ENCODE measurements at places on chromosomes 3 and 15.

DNA sequence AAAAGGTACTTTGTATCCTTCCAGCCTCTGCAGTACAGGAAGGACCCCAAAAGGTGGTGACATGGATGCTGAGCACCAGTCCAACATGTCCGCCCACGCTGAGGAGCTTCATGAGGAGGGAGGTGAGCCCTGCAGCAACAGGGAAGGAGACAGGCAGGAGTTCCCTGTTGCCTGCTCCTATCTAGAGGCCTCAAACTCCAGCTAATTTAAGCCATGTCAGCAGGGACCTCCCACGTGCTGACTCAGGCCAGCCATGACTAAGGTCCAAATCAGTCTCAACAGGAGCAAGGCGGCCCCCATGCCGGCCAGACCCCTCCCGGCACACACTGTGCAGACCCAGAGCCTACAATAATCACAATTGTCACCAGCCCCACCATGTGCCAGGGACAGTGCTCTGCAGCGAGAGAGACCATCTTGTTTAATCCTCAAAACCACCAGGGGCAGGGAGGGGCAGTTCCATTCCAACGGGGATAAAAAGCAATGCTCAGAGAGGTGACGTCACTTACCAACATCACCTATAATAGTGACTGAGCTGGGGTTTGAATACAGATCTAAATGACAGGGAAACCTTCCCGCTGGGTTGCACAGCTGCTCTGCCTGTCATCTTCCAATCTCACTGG is 54.5 kb upstream of the GATA2 start:
- DNase-seq, result no peak

DNA sequence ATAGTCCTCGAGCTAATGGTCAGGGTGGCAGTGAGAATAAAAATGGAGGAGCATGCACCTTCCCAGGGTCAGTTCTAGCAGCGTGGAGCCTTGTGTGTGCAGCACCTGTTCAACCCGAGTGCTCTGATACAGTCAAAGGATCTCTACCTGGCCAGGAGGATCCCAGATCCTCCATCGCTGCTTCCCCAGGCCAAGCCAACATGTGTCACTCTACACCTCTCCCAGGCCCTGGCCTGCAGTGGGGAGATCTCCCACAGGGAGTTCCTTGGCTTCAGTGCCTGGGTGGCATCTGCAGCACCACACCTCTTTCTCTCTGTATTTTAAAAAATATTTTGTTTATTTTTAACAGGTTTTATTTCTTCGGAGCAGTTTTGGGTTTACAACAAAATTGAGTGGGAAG is 414.8 kb upstream of the C2CD4B start:
- DNase-seq, result no peak

GRCh38 chr3:158769549-158769948 is 32.3 kb upstream of the MFSD1 start:
- no peak for DNase-seq

DNA sequence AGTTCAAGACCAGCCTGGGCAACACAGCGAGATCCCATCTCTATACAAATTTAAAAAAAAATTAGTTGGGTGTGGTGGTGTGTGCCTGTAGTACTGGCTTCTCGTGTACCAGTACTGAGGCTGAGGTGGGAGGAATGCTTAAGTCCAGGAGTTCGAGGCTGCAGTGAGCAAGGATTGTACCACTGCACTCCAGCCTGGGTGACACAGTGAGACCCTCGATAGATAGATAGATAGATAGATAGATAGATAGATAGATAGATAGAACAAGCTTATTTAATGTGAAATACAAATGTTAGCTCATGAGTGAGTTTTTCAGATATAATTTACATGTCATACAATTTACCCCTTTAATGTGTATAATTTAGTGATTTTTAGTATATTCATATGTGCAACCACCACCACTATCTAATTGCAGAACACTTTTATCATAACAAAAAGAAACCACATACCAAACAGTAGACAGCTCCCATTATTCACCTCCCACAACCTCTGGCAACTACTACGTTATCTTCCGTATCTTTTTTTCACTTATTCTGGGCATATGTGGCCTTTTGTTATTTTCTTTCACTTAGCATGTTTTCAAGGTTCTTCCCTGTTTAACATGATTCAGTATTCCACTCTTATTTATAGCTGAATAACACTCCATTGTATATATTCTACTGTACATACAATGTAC is 13.1 kb upstream of the PRRT3 start:
- DNase-seq, result no peak

- no peak for DNase-seq
Measured at GRCh38 chr3:46484911-46485778, 12.6 kb upstream of the RTP3 start.

GRCh38 chr15:53196242-53196641 is 406.1 kb upstream of the ONECUT1 start:
- DNase-seq, result no peak

DNA sequence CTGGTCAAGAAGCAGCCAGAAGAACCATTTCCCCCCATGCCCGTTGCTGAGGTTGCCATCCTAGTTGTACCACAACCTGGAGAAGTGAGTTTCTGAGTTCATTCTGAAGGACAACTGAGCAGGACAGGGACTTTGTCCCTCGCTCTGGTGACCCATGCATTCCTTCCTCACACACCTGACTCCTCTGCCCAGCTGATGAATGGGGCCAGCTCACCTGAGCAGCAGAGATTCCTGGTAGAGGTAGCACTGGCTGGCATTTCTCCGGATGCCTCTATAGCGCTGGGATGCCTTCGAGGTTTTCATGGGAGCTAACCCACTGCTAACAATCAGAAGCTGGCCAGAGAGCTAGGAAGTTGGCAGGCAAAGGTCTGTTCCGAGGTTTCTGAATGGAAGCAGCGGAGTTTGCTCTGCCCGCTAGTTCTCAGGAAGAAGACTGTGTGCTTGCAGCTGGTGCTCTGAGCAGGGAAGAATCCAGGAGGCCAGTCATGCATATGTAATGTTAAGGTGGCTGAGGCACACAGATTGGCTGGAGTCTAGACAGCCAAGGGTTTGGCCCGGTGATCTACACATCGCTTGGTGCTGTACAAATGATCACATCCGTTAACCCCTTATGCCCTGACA is at the start of gene TMC3:
TMC3 (minus strand) TSS at position 439 of the 621 bp plus-strand sequence; CDS start at position 303, 136 bp downstream.
- DNase-seq, result no peak

DNA sequence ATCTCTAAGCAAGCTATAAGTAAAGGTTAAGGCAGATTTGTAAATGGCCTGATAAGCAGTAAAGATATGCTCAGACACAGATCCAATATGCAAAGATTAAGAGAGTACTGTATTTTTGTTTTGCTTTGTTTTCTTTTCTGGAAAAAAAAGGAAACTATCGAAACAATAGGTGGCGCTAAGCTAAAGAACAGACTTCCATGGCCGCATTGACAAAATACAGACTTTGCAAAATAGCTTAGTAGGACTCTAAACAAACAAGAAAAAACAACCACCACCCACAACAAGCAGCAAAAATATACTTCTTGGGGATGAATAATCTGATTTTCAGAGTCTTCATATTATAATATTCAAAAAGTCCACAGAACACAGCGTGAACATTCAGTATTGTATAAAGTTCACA is 758.4 kb upstream of the ROBO1 start:
- no peak for DNase-seq

- no peak for DNase-seq
Measured at GRCh38 chr3:147921051-147921450, 511.9 kb downstream of the ZIC1 start.

DNA sequence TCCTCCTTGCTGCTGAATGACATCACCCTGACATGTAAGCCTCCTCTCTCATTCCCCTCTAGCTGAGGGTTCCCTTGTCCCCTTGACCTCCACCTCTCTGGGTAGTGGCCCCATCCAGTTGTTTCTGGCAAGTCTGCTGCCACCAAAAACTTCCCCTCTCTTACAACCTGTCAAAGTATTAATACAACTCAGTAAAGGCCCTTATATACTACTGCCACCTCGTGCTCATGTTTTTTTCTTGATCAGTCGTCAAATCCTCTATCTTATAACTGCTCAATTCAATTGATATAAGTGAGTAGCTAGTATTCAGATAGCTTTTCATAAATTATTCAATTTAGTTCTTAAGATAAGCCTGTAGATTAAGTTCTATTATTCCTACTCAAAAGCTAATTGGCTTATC is 249.6 kb downstream of the MBNL1 start:
- no peak for DNase-seq

- no peak for DNase-seq
Measured at GRCh38 chr3:141928631-141929270, 52.3 kb downstream of the ATP1B3 start.

DNA sequence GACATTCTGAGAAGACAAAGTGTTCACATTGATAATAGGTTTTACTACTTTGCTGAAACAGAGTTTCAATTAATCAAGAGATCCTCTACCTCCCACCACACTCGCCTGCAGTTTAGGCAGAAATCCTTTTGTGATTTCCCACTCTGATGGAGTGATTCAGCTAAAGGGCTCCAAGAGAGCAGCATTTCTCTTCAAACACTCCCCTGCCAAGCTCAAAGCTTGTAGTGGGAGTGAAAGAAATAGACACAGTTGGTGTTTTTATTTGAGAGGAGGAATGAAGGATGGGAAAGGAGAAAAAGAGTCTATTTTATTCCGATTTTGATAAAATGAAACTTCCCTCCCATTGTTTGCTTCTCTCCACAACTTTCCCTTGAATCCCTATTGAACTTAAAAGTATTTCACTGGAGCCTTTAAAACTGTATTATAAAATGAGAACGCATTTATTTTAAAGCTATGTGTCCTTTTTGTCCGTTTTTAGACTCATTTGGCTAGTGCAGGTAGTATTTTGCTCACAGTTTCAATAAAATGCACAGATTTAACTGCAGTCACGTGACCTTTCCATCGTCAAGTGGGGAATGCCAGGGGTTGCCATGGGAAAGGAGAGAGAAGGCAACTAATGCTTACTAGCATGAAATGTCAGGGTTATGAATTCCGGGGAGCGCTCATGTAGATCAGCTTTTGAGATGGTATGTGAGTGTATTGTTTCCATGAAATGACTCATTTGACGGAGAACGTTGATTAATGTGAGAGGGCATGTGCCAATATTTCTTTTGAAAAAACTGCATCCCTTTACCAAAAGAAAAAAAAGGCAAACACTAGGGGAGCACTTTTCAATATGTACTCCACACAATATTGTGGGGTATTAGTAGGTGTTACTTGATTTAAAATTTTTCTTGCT is 7.7 kb upstream of the OSBPL11 start:
- no peak for DNase-seq

DNA sequence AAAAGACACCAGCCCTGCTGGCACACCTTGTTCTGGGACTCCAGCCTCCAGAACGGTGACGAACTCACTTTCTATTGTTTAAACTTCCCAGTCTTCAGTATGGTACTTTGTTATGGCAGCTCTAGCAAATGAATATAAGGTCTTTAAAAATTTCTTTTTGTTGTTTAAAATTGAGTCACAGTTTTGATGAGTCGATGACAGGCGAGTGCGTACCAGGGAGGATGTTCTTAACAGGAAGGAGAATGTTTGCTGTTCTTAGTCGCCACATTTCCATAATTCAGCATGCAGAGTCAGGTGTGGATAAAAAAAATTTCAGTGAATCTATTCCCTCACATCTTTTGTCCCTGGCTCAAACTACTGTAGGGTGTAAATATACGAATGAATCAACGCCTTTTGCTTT is 12.4 kb downstream of the DNASE1L3 start:
- DNase-seq, result no peak

DNA sequence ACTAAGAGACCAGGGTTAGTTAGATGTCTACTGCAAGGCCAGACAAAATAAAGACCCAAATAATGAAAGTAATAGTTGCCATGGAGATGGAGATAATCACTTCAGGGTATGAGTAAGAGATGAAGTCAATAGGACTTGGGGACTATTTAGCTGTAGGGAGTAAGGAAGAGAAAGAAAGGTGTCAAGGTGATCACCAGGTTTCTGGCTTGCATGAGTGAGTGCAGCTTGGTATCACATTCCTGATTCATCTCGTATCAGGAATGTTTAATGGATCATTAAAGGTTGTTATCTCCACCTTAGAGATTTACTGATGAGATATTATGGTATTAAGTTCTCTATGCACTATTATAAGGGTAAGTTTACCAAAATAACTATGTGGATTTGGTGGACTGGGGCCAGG is 357.4 kb upstream of the ATP11B start:
- DNase-seq, result no peak

DNA sequence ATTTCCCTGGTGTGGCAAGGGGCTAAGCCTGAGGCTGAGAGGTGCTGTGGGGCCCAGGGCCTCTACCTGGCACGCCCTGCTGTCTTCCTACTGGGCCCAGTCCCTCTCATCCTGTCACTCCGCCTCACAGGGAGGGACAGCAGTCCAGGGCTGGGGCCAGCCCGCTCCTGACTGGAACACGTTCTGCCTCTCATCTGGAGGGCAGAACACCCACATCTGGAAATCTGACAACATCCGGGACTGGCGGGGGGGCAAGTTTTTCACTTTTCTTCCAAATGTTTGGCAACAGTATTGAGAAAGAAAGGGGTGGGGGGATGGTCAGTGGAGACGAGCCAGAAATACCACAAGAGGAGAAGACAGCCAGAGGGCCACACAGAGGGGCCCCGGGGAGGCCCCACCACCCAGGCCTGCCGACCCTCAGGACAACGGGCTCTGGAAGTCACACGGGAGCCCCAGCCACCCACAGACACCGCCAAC is 1.8 kb upstream of the MYL3 start:
- no peak for DNase-seq

DNA sequence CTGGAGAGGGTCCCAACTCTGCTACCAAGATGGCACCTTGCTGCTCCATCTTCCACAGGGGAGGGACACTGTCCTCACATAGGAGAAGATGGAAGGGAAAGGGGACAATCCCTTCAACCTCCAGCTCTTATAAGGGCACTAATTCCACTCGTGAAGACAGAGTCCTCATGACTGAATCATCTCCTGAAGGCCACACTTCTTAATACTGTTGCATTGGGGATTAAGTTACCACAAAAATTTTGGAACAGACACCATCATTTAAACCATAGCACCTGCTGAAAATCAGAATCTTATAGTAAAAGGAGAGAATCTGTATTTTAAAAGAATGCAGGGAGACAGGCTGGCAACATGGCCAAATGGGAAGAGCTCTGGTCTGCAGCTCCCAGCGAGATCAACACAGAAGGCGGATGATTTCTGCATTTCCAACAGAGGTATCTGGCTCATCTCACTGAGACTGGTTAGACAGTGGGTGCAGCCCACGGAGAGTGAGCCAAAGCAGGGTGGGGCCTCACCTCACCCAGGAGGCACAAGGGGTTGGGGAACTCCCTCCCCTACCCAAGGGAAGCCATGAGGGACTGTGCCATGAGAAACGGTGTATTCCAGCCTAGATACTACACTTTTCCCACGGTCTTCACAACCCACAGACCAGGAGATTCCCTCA is 69.4 kb upstream of the LIPC start:
- no peak for DNase-seq

GRCh38 chr15:73695773-73696640 is 11.8 kb downstream of the CD276 start:
- DNase-seq, result no peak

- no peak for DNase-seq
Measured at GRCh38 chr15:30903497-30904187, at the start of gene FAN1. TSS of gene FAN1 (plus strand) at chr15:30903915. CDS start at chr15:30904664, 749 bp downstream.

GRCh38 chr3:122927726-122928125 is 99.8 kb downstream of the SEMA5B start:
- no peak for DNase-seq

- DNase-seq, result no peak
Measured at GRCh38 chr3:59436164-59436958, 386.5 kb upstream of the CFAP20DC start.
